NCI-H345 (cell line): ENCODE measurements at places on chromosomes 4 and X.

DNA sequence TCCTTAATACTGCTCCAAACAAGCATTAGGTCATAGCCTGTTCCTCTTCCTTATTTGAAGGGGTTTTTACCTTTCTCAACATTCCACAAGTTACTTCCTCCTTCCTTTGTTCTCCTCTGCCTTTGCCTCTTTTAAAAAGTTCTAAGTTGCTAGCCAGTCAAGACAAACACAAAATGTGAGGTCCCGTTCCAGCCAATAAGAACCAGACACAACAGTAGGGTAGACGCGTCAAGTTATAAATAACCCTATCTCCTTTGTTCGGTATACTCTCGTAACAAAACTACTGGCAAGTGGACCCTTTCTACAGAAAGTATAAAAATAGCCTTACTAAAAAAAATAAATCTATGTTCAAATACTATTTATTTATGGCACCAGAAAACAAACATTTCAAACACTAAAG is 6.3 kb upstream of the ACE2 start:
- DNase-seq = no peak

DNA sequence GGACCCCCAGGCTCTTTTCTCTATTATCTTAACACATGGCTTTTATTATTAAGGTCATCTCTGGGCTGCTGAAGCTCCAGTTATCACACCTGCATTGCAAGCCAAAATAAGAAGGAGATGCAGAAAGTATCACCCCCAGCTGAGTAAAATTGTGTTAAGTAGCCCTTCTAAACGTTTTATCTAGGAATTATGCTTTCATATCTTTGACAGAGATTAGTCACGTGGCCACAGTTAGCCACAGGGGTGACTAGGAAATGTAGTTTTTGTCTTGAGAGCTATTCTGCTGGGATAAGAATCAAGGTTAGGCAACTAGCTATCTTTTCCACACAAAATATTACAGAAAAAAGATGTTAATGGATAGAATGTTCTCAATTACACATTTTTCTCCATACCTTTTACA is 102.1 kb downstream of the ANXA3 start:
- no peak for DNase-seq

DNA sequence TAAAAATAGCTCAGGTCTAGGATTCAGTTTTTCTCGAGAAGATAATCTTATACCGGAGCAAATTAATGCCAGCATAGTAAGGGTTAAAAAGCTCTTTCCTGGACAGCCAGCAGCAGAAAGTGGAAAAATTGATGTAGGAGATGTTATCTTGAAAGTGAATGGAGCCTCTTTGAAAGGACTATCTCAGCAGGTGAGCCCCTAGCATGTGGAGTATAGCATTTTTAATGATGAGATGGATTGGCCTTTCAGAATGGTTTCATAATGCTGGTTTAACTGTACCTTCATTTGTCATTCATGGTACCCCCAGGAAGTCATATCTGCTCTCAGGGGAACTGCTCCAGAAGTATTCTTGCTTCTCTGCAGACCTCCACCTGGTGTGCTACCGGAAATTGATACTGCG is 79.4 kb downstream of the SLC10A6 start:
- peak; percentile 6 for DNase-seq

GRCh38 chrX:39957816-39958566 is 139.8 kb downstream of the BCOR start:
- DNase-seq = no peak

DNA sequence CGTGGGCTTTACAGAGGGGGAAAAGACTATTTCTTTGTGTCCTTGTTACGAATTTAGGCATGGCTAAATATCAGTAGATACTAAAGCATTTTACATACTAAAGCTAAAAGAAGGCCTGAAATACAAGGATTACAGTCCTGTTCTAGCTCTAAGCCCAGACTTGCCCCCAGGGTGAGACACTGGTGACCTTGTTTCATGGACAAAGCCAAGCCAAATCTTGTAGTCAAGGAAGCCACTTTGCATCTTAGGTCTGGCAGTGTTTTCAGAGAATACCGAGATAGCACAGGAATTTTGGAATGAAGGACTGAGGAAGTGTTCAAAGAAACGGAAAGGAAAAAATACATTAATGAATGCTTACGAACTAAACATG is 733 bp upstream of the G3BP2 start:
- no peak for DNase-seq

GRCh38 chr4:153371701-153372234 is 27.3 kb downstream of the MND1 start:
- no peak for DNase-seq

- no peak for DNase-seq
Measured at GRCh38 chr4:66693694-66694093, 851.6 kb downstream of the CENPC start.

DNA sequence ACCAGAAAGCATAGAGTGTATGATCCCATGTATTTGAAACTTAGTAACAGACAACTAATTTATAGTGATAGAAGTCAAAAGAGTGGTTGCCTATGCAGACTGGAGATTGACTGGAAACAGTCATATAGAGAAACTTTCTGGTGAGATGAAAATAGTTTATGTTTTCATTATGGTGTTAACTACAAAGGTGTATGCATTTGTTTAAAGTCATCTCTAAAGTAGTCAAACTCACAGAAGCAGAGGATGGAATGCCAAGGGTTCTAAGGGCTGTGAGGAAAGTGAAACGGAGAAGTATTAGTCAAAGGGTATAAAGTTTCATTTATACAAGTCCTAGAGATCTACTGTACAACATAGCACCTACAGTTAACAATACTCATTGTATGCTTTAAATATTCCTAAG is 45.8 kb downstream of the ENOX2 start:
- no peak for DNase-seq

- DNase-seq = no peak
Measured at GRCh38 chr4:145945431-145946155, 7.0 kb upstream of the ZNF827 start.

DNA sequence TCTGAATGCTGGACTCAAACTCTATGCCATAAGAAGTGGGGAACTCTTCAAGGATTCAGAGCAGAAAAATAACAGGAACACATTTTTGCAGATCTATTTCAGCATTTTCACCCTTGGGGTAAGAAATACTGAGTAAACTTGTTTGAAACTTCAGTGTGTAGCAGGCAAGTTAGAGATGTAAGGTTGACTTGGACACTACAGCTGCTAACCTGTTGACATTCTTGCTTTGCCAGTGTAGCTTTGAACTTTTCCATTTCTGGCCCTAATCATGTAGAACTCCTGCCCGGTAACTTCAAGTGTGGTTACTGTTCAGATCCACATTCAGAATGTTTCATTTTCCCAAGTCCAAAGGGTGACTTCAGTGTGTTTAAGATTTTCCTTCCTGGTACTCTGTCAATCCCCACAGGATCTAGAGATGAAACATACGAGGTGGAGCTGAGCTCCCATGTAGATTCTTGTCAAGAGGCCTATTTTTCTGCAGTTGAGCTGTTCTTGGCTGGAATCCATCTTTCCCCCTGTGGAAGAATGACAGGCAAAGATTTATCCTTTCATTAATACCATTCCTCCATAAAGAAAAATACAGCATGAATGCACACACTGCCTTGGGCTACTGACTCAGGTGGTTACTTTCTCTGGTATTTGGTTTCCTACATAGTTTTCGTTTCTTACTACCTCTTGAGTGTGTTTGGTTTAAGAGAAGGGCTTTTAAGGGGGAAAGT is 34.1 kb downstream of the FHDC1 start:
- no peak for DNase-seq

DNA sequence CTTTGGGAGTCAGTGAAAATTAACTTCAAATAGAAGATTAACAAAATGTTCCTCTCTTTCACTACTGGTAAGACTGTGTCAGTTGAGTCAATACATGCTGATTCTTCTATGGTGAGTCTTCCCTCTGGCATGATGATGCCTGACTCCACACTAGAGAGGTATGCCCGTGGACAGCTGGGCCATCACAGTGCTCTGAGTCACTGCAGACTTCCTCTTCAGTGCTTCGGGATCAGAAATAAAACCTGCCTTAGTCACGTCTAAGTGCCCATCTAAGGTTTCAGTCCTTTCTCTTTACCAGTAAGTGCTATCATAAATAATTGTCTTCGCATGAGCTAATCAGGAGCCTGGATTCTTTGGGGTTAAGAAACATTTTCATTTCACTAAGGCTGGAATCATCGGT is 1.6 kb upstream of the ASB5 start:
- no peak for DNase-seq

GRCh38 chr4:87281603-87282002 is 41.1 kb downstream of the HSD17B13 start:
- DNase-seq = no peak

DNA sequence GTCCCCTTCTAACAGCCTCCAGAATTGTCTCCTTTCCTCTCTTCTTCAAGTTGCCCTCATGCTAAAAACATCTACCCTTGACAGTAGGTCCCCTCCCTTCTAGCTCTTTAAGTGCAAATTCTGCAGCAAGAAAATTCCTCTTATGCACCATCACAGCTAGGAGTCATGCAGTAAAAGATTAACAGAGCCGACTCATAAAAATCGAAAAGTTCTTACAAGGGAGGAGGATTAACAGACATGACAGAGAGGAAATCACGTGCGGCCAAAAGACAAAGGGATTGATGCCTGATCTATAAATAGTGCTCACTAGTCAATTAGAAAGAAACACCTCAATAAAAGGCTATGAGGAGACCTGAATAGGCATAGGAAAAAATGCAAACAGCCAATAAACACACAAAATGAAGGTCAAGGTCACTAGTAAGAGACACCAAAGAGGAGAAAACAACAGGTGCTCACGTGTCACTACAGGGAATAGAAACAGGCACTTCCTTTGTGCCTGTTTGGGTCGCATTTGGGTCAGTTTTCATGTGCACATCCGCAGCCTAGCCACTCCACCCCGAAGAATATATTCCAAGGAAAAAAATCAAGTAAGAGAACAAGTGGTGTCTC is 3.4 kb downstream of the RNF212 start:
- DNase-seq = no peak

DNA sequence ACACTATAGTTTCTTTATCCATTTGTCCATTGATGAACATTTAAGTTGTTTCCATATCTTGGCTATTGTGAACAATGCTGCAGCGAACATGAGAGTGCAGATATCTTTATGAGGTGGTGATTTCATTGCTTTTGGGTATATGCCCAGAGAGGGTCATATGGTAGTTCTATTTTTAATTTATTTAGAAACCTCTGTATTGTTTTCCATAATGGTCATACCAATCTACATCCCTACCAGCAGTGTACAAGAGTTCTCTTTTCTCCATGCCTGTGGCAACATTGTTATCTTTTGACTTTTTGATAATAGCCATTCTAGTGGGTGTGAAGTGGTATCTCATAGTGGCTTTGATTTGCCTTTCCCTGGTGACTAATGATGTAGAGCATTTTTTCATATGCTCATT is 48.8 kb downstream of the EDA start:
- no peak for DNase-seq

GRCh38 chrX:95156566-95156965 is 1482.6 kb downstream of the FAM133A start:
- DNase-seq = no peak

- no peak for DNase-seq
Measured at GRCh38 chr4:87916626-87917025, 58.9 kb upstream of the SPP1 start.

- peak; percentile 19 for DNase-seq
Measured at GRCh38 chr4:84582988-84583875, at the start of gene CDS1. TSS of gene CDS1 (plus strand) at chr4:84583127. CDS start at chr4:84583402, 275 bp downstream.

- DNase-seq = no peak
Measured at GRCh38 chr4:123353656-123354055, 42.9 kb upstream of the SPRY1 start.

- no peak for DNase-seq
Measured at GRCh38 chr4:181949704-181950312, 293.4 kb upstream of the TENM3 start.

DNA sequence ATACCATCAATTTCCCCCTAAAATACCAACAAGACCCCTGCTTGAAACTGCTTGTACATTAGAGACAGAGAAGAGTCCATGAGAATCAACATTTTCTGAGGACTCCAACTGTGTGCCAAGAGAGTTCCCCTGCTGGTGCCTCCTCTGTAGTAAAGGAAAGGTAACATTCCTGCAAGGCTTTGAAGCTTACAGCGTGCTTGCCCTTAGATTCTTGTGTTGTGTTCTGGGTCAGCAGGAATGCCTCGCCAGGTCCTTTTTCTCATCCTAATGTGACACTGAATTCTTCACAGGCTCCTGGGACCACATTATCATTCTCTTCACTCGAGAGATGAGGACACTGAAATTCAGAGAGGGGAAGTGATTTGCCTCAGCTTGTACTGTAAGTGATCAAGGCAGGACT is 9.7 kb upstream of the EOLA2 start:
- no peak for DNase-seq

DNA sequence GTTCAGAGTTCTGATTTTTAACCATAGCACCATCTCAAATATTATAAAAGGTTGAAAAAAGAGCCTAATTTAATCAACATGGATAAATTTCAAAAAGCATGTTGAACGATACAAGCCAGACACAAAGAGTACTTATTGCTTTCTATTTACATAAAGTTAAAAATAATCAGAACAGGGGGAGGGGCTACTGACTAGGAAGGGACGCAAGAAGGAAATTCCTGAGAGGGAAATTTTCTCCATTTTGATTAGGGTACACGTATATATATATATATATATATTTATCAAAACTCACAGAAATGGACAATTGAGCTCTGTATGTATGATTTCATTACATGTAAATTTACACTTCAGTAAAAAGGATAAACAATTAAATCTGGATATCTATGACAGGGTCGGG is 482 bp upstream of the MBTPS2 start:
- DNase-seq = peak; percentile 40

DNA sequence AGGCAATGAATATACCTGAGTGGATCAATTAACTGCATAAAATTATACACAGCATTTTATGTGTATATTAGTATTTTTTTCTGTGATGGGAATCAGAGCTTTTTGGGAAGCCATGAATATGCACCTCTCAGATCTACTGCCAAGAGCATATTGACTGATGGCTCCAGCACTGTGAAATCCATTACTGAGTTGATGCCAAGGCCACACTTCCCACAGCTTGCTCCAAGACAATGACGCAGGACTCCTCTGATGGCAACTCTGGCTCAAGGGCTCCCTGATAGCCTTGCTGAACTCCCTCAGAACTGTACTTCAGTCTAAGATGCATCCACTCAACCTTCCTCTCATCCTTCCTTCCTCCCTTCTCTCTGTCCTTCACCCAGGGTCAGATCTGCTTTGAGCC is 82.7 kb downstream of the OTC start:
- no peak for DNase-seq
